ENCODE measurements at places on chromosomes 7 and 10. TPM values are rescaled to one million over a fixed set of nuclear protein-coding genes. Genes with fewer than 3 reads are reported as not detected.

The HABP2 gene
- total RNA-seq: under 0.01 TPM

The BAMBI gene
- total RNA-seq: 3.0 TPM

The EPO gene
- total RNA-seq: not detected

The CCL24 gene
- total RNA-seq: not detected

The FANK1 gene
- 1.5 TPM for total RNA-seq

The CALML5 gene
- total RNA-seq: not detected

The GHRHR gene
- 2.2 TPM for total RNA-seq

The CLDN3 gene
- not detected for total RNA-seq

The GNAI1 gene
- 161 TPM for total RNA-seq

The POLR3A gene
- total RNA-seq: 39.6 TPM

The SPDYE17 gene
- not detected for total RNA-seq

The TMEM273 gene
- total RNA-seq: 1.2 TPM

The WNT16 gene
- total RNA-seq: 0.74 TPM

The CDNF gene
- total RNA-seq: 1.2 TPM

The GPR37 gene
- 20.9 TPM for total RNA-seq

The RSPH10B gene
- total RNA-seq: 2.7 TPM

The ZC3HAV1 gene
- 3.7 TPM for total RNA-seq

The NT5C2 gene
- 92.0 TPM for total RNA-seq

The TRIM50 gene
- total RNA-seq: not detected

The SPAG6 gene
- total RNA-seq: 1.2 TPM
